Activated T-cell treated with anti-CD3 and anti-CD28 coated beads for 1 hour (primary cell): ENCODE measurements at places on chromosomes 11 and 22.

DNA sequence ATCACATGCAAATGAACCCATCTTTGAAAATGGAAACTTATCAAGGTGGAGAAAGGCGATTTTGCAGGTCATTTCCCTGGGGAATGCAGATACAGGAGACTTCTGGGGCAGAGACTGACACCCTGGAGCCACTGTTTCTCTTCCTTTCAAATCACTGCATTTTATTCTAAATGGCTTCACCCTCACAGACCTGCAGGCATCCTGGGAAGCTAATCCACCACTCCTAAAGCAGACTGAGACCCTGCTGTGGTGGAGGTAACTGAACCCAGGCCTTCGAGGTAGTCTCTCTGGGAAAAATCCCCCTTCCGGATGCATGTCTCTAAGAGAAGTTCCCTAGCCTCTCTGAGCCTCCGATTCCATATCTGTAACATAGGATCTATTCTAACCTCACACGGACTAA, 20.9 kb upstream of the CSNK2A3 start:
- no peak for DNase-seq

- DNase-seq, result no peak
Observed at GRCh38 chr22:26648528-26649388, 8.6 kb upstream of the MIAT start.

GRCh38 chr11:44188643-44189042, 93.2 kb downstream of the EXT2 start:
- no peak for DNase-seq

- no peak for DNase-seq
Observed at GRCh38 chr11:112085822-112086421, 634 bp downstream of the TIMM8B start.

DNA sequence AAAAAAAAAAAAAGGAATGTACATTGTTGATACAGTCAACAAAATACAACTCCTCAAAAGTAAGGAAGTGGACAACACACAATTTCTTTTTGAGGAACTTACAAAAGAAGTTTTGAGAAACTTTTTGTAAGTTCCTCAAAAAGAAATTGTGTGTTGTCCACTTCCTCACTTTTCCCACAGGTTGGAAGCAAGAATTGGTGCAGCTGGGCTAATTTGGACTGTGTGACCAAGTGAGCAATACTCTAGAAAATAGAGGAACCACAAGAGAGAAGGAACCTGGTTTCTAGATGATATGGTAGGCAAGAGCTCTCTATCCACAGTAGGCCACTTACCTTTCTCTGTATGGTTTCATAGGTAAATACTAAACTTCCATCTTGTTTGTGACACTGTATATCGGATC, 1053.8 kb downstream of the LRRC4C start:
- no peak for DNase-seq

- DNase-seq, result no peak
Observed at GRCh38 chr11:112176077-112176476, 765 bp downstream of the BCO2 start.

GRCh38 chr11:78840200-78840599, 265.5 kb upstream of the NARS2 start:
- DNase-seq, result no peak

DNA sequence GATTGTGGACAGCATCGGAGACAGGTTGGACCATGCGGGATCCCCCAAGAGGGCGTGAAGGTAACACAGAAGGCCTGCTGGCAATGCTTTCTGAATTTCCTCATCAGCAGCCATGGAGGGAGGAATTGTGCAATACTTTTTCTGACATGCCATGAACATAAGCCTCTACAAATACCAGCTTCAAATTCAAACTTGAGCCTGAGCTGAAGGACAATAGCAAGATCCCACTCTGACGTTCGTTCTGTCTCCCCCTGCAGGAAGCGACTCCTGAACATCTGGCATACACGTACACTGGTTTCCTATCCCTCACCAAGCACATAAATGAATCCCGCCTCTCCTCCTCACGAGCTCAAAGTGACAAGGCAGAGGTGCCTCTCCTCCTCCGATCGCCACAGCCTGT, 312.2 kb downstream of the BRD1 start:
- DNase-seq, result no peak

DNA sequence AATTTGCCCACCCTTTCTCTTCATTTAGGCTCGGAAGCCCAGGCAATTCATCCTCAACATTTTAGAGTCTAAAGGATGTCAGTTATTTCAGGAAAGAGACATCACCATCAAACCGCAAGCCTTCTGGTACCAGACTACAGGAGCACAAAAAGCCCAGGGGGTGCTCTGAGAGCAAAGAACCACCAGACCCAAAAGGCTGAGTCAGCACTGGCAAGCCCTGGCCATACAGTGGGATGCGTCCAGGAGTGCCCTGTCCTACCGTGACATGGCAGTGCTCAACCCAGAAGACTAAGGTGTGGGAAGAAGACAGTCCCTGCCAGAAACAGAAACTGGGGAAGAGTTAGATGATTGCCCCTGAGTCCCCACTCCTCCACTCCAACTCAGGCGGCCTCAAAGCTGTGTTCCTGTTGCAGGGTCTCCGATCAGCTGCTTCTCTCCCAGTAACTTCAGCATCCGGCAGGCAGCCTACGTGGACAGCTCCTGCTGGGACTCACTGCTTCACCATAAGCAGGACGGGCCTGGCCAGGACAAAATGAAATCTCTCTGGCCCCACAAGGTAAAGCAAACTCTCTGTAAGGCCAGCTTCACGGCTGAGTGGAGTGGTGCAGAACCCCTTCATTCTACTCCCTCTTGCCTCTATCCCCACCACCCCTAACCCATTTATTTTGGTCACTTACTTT, 1.5 kb downstream of the PANX3 start:
- no peak for DNase-seq

- DNase-seq, result no peak
Observed at GRCh38 chr11:73413256-73413655, 37.1 kb downstream of the RELT start.

DNA sequence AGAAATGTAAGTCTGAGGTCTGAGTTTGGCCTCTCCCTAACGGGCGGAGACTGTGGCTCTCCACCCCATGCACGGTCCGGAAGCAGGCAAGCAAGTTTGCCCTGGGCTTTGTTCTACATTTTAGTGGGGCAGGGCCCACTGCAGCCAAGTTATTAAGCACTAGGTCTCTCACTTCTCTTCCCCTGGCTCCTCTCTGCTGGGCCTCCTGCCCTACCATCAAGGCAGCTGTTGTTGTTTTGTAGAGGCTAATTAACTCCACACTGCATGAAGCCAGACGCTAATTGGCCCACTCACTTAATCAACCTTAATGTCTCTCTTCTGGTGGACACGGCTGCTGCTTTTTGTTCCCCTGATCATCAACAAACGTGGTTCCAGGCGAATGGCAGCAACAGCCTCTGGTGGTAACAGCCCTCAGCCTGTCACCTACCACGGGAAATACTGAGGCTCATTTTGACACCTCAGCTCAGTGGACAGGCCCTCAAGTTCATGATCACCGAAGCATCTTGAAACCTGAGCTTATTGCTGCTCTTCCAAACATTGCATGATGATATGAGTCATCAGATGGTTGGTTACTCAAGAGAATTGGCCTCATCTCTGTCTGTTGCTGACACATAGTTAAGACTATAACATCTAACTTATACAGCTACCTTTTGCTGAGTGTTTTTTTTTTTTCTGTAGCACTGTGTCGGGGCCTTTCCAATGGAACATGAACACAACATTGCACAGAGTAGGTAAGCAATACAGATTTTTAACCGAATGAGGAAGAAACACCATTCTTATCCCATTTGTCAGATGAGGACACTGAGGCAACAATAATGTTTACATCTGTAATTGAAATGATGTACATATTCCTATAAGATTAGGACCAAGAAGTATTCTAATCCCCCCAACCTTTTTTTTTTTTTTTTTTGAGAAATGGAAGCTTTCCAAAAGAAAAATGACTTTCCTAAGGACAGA, 20.8 kb upstream of the LMO2 start:
- DNase-seq, result no peak

DNA sequence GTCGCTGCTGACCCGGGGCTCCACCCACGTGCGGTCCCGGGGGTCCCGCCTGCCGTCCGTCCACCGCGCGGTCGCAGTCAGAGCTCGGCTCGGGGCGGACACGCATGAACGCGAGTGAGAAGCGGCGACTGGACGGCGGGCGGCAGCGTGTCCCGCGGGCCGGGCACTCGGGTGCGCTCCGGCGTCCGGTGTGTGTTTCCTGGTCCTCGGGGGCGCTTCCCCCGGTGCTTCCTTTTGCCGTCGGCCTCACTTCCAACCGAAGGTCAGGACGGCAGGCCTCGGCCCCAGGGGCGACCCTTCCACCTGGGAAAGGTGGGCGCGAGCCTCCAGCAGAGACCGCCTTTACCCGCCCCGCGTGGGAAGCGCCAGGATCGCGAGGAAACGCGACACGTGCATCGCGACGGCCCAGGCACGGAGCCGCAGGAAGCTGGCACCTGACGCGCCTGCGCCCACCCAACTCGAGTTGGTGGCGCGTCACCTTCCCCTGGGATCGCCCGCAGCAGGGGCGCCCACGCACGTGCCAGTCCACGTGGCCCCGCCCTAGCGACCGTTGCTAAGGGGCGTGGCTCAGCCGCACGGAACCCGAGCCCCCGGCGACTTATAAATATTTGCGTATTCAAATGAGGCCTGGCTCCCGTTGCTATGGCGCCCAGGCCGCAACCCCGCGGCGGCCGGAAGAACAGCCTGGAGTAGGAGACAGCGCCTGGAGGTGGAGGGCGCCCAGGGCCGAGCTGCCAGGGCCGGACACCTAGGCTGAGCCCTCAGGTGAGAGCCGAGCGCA, at the start of gene LRRC56:
TSS of gene LRRC56 (plus strand) at position 687 of the 781 bp plus-strand sequence. CDS start 3,158 bp downstream, outside the sequence.
- DNase-seq, result peak; percentile 83

- no peak for DNase-seq
Observed at GRCh38 chr11:108289699-108290098, 66.8 kb downstream of the ATM start.

GRCh38 chr11:126963603-126964363, 36.8 kb downstream of the KIRREL3 start:
- no peak for DNase-seq

- no peak for DNase-seq
Observed at GRCh38 chr11:100734743-100735527, 47.8 kb downstream of the ARHGAP42 start.

- no peak for DNase-seq
Observed at GRCh38 chr22:40328546-40329456, 17.5 kb upstream of the ADSL start.

GRCh38 chr11:119501777-119502405, 78.9 kb upstream of the THY1 start:
- no peak for DNase-seq

GRCh38 chr11:104968856-104969776, 742 bp upstream of the CASP4 start:
- DNase-seq, result no peak

DNA sequence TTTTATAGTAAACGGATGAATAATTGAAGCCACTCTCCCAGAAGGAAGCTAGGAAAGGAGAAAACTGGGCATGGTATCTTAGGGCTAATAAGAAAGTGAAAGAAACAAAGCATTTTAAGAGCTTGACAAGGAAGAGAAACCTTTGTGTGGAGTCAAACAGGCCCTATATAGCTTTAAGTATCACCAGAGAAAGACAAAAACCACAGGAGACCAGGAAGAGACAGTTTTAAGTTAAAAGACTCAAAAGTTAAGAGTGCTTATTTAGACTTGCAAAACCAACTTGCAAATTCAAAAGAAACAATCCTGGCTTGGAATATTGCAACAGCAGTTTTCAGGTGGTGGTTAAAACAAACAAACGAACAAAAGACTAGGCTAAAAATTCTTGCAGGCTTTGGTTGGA, 3.4 kb downstream of the PAK1 start:
- DNase-seq, result no peak

DNA sequence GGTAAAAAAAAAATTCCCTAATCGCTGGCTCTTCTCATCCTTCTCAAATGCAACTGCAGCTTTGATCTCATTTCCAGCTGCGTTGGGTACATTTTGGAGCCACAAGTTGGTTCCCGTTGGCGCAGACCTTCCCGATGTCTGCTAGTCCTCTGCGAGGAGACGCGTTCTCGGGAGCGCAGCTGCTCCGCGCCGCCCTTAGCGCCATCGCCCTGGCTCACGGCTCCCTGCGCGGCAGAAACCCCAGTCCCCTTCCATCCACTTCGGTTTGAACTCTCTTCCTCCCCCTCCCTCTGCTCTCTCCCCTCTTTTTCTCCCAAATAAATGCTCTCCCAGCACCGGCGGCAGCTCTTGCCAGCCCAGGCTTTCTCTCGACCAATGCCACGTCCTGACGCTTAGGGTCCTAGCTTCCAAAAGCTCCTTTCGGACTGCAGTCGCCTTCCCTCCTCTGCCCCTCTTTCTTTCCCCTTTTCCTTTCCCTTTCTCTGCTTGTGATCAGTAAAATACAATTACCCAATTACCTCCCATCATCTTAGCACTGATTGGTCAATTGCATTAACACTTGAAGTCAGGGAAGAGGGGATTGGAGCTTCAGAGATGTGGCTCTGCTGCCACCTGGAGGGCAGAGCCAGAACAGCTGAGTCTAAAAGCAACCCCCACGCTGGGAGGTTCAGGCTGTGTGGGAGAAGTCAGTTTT, 1165.7 kb downstream of the LRRC4C start:
- DNase-seq, result no peak

DNA sequence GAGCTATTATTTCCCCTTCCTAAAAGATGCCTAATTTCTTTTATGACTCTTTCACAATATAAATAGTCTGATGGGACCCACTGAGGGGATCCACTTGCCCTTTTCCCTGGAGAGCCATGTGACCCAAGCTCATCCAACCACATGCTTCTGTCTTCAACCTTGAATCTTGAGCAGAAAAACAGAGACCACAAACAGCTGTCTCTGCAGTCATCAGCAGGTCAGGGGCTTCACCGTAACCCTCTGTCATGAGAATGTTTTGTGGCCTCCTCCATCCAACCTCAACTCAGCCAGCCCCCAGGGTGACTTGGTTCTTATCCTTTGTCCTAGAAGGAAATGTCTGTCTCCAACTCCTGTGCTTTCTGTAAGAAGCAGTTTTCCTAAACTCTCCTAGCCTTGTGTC, 129.6 kb upstream of the POU2AF2 start:
- no peak for DNase-seq
